IPS DF 19.7 (cell line): ENCODE measurements at places on chromosomes 4 and X.

GRCh38 chrX:103437147-103437873 is 61.0 kb downstream of the BEX3 start:
- no peak for DNase-seq

DNA sequence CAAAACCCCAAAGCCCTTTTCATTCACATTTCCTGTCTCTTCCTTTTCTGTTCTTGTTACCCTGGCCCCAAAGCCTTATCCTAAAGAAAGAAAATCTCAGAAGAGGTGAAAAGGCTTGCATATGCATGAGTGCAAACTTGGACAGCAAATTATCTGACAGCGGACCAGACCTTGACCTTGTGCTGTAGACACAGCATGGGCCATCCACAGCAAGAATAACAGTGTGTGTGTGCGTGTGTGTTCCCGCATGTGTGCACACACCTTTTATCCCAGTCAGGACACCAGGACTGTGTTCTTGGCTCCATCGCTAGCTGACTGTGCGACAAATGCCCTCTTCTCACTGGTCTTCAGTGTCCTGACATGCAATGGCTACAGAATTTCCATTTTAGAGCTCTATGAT is 35.3 kb downstream of the ZBTB49 start:
- no peak for DNase-seq

- DNase-seq, result no peak
Measured at GRCh38 chrX:53421772-53422085, 725 bp downstream of the SMC1A start.

- DNase-seq, result no peak
Measured at GRCh38 chr4:8046925-8047541, 107.4 kb upstream of the AFAP1 start.

DNA sequence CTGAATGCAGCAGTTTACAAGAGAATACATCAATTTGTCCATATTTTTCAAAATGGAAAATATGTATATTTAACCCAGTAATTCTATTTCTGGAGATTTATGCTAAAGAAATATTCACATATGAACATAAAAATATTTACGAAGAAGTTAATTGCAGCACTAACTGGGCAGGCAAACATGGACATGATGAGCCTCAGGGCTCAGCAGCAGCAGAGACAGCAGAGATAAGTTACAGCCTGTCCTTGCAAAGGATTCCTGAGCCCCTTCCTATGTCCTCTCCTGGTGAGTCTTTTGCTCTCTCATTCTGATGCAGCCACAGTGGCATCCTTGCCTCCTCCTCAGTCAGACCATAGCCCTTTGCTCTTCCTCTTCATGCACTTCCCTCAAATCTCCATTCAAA is 680.6 kb upstream of the CPEB2 start:
- DNase-seq, result no peak

DNA sequence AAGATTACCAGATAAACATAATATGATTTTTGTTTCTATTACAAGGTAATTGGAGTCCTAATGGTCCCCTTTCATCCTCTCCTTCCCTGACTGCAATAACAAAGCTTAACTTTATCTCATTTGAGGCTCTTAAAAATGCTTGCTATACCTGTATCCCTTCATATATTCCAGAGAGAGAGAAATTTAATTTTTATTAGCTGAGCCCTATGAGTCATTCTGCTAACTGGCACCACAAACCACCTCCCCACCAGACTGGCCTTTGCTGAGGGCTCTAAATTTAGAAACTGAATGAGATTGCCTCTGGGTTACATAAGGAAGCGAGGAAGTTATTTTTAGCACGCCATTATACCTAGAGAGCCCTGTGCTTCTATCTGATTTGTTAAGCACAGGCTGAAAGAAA is 27.4 kb downstream of the CBLL2 start:
- DNase-seq, result no peak
